Pulmonary artery endothelial cell (primary cell): ENCODE measurements at places on chromosomes 12 and 14. TPM values are rescaled to one million over a fixed set of nuclear protein-coding genes. Genes with fewer than 3 reads are reported as not detected.

DNA sequence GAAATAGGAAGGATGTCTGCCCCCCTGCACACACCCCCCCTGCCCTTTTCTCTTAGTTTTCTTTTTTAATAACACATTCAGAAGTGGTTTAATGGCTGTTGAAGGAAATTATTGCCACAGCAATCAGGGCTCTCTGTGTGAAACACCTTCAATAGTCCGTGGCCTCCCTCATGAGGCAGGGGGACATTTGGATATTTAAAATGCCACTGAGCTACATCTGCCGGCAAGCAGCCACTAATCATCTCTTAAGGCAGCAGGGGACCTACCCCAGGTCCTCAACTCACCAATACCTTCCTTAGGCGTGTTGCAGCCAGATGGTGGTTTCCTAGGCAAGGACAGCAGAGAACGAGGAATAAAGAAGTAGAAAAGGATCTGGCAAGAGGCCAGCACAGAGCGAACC lies 283.2 kb downstream of the TTC8 start:
- no peak for DNase-seq

DNA sequence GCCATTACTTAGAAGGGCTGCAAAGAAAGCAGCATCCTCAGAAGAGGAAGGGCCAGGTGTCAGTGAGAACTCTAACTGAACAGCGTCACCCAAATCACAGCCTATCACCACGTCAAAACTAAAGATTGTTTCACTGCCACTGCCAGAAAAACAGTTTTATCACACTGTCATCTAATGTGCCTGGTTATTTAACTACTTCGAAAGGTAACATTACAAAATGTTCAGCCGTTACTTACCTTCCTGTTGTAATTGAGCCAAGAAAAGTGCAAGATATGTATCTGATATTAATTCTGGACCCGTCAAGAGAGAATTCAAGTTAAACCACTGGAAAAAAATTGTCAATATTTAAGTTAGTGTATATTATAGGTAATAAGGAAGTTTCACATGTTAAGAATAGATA lies 17.9 kb downstream of the ATXN3 start:
- no peak for DNase-seq

- DNase-seq: no peak
Observed at GRCh38 chr14:24761141-24761540, 127.2 kb upstream of the GZMB start.

DNA sequence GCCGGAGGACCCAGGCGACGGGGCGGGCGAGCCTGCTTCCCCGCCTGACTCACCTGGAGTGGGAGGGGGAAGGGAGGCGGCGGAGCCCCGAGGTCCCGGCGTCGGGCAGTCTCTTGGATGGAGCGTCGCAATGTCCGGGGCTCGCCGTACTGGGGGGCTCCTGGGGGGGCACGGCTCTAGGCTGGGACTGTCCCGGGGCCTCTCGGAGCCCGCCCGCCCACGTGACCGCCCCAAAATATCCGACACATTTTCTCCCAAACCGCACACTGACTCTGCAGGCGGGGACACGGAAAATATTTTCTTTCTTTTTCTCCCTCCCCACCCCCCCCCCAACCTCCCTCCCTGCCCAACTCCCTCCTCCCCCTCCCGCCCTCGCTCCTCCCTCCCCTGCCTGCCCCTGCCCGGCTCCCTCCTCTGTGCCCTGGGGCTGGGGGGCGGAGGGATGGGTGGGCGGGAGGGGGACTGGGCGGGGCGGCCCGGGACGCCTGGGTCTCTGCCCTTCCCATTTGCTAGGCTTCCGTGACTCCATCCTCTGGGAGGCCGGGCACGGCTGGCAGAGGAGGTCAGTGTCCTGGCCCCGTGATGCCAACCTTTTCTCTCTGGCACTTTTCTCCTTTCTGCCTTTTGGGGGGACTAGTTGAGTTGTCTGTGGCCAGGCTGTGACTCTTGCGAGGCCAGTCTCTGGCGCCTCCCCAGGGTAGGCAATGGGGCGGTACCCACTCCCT lies at the start of gene RARG:
Gene RARG (minus strand): TSS at position 289 of the 725 bp plus-strand sequence. CDS start 4,664 bp downstream, outside the sequence.
- DNase-seq: no peak

GRCh38 chr14:91496790-91497189 lies 13.3 kb downstream of the PPP4R3A start:
- no peak for DNase-seq

GRCh38 chr12:106305376-106305775 lies 2.8 kb downstream of the TCP11L2 start:
- DNase-seq: no peak

- no peak for DNase-seq
Observed at GRCh38 chr12:96326628-96327227, 73.5 kb downstream of the CDK17 start.

DNA sequence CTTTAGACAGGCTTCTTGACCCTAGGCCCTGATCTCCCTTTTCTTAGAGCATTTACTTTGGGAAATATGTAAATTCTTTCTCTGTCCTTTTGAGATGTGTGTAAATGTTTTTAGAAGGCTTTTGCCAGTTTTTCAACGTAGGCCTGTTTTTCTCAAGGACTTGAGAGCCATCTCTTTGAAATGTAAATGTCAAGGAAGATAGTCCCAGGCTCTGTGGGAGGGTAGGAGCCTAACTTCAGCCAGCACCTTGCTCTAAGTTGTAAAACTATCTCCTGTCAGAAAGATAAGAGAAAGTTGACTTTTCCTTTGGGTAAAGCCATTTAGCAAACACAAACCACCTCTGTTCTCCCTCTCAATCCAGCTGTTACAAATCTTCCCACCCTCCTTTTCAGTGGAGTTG lies 219.8 kb downstream of the RPS29 start:
- no peak for DNase-seq

GRCh38 chr12:53975479-53976152 lies 862 bp upstream of the HOTAIR start:
- DNase-seq: no peak

The TDP1 gene
- total RNA-seq: 32.3 and 39.2 TPM in 2 replicates

The PLEK2 gene
- total RNA-seq: 10.4 and 11.9 TPM in 2 replicates

The SLCO1C1 gene
- total RNA-seq: 0.39 and 0.53 TPM in 2 replicates

The NEUROD4 gene
- not detected in 2 replicates for total RNA-seq

The PZP gene
- total RNA-seq: 0.14 and 0.40 TPM in 2 replicates

The NRXN3 gene
- 0.04 and 0.07 TPM in 2 replicates for total RNA-seq

The ENDOU gene
- total RNA-seq: not detected in 2 replicates

The PRKAG1 gene
- total RNA-seq: 41.2 and 64.7 TPM in 2 replicates

The GPR137C gene
- 0.79 and 1.6 TPM in 2 replicates for total RNA-seq
